ENCODE measurements at places on chromosomes 16 and 17.

- no peak for DNase-seq
Measured at GRCh38 chr17:21352221-21352980, 23.8 kb upstream of the KCNJ12 start.

DNA sequence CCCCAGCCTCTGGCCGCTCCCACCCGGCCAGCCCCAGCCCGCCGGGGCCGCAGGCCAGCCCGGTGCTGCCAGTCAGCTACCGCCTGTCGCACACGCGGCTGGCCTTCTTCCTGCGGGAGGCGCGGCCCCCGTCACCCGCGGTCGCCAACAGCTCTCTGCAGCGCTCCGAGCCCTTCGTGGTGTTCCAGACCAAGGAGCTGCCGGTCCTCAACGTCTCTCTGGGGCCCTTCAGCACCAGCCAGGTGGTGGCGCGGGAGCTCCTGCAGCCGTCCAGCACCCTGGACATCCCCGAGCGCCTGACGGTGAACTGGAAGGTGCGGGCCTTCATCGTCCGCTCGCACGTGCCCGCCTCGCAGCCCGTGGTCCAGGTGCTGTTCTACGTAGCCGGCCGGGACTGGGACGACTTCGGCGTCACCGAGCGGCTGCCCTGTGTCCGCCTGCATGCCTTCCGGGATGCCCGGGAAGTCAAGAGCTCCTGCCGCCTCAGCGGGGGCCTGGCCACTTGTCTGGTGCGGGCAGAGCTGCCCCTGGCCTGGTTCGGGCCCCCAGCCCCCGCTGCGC lies 46.8 kb downstream of the TMEM132E start:
- DNase-seq = no peak

GRCh38 chr16:4053301-4053845 lies 62.9 kb downstream of the ADCY9 start:
- DNase-seq = no peak

DNA sequence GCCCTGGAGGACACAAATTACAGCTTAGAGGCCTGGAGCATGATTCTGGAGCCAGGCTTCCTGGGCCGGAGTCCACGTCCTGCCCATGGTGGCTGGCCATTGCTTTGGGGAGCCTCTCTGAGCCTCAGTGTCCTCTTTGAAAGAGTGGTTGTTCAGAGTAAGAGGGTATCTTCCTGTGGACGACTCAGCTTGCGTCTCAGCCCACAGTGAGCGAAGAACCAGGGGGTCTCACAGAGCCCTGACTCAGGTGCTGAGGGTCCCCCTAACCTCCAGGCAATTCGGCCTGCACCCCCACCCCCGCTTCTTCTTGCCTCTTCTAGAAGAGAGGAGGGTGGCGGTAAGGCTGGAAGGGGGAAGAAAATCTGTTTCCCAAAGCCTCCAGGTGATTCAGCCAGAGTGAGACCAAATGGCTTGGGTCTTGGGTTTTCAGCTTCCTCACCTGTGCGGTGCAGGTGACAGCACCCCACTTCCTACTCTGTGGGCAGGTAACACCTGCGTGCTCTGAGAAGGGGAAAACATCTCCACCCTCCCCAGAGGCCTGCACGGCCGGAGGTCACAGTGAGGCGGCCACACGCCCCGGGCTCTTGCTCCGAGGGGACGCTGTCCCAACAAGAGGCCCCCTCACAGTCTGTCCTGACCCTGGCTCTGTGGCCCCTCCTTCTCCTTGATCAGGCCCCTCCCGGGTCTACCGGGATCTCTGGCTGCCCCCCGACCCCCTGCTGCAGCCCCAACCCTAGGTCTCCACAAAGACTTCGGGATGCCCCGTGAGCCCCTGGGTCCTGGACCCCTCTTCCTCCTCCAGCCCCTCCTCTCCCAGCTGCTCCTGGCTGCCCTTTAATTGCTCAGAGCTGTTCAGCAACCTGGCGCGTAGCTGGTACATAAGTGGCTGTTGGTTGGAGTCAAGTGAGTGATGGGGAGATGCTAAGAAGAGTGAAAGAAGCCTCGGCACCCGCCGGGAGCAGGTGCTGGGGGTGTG lies 119.2 kb downstream of the METRNL start:
- DNase-seq = no peak

DNA sequence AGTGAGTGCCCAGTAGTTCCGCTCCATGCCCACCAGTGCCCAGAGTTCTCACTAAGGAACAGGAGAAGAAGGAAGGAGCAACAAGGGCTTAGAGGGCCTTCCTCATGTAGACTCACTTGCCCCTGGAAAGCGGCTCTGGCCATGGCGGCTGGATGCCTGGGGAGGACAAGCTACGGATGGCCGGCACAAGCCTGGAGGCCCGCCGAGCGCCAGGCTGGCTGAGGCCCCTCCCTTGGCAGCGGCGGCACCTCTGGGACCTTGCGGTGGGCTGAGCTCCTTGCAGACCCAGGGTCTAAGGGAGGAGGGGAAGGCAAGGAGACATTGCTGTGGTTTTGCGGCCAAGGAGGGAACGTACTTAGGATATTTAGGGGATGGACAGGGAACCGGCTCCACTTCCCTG lies 160.1 kb downstream of the SALL1 start:
- DNase-seq = no peak

DNA sequence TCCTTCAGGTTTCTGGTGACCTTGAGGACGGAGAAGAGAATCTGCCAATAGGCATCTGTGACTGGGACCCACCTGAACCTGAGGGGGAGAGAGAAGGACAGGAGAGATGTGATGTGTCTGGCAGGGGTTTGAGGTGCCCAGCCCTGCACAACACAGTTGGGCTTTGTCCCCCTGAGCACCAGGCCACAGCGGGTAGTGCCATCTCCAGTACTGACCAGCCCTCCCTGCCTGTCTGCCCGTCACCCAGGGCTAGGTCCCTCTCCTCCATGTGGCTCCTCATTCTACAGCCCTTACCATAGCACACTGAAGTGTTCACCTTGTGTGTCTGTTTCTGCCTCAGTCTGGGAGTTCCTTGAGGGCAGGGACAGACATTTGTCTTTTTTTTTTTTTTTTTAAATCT lies 30.8 kb downstream of the NLRP1 start:
- no peak for DNase-seq

DNA sequence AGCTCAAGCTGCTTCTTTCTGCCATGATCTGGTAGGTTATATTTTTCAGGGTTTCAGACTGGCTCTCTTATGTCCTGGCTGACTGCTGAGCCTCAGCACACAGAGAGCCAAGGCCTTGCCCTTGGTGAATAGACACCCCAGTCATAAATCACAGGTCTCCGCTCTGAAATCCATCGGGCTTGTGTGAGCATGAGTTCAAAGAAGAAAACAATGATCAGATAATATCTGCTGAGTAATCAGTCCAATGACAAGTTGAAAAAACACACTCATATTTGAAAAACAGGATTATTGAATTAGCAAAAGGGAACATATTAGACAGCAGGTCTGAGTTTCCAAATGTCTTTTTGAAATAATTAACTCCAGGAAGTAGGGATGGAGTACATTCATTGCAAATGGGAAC lies 51.1 kb upstream of the NDRG4 start:
- DNase-seq = no peak
